ENCODE measurements at places on chromosomes 12 and 14.

- DNase-seq = peak; percentile 73
These were observed 13.0 kb upstream of the UBC start for GRCh38 chr12:124927201-124928094.

DNA sequence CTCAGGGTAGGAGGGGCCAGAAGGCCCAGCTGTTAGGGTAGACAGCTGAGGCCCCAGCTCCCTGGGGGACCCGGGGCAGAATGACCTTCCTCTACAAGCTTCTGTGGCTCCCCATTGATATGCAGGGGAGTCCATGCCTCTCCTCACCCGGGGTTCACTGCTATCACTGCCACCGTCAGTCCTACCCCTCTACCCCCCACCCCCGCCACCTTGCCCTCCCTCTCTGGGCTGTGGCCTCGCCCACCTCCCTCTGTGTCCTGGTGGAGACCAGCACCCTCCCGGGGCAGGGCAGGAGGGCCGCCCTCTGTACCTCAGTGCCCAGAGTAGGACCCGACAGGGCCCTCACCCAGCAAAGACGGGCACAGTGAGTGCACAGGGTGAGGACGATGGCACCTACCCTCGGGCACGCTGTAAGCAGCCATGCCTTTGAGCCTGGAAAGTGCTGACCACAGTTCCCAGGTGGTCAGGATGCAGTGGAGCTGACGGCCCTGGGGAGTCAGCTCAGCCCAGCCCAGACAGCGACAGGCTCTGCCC is 88.4 kb upstream of the SFSWAP start:
- DNase-seq = no peak

GRCh38 chr12:18696971-18697602 is 40.7 kb downstream of the PLCZ1 start:
- no peak for DNase-seq

DNA sequence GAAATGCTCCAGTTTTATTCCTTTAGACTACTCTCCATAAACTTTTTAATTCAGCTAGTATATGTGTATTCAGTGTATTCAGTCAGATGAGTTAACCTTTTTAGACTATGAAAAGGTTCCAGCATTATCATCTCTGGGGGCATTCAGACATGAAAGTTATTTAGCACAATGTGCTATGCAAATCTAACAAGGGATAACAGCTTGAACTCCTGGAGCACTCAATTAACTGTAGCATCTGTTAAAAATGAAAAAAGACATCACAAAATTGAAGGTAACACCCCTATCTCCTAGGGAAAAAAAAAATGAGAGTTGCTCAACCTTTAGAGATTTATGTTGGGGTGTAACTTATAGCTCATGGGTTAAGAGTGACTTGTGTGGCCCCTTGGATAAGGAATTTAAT is 211.5 kb downstream of the PHLDA1 start:
- DNase-seq = no peak

GRCh38 chr12:22792138-22792537 is 167.2 kb downstream of the ETNK1 start:
- no peak for DNase-seq

DNA sequence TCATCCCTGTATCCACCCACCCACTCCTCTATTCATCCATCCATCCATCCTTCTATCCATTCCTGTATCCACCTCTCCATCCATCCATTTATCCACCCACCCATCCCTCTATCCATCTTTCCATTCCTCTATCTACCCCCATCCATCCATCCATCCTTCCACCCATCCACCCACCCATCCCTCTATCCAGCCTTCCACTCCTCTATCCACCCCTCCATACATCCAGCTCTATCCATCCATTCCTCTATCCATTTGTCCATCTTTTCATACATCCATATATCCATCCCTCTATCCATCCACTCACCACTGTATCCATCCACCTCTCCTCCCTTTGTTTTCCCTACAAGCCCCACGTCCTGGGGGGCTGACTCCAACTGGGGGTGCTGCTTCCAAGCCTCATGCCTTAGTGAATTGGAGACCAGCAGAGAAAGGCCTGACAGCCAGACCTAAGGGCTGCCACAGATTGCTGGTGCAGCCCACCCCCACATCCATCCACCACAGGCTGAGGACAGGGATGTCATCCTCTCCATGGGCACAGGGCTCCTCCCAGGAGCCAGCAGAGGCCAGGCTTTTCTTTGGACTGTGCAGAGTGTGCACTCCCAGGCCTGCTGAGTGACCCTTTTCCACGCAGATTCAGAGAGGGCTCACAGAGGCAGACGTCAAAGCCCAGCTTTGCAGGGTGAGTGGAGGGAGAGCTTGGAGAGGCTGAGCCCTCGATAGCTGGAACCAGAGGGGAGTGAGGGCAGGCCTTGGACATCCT is 18.9 kb upstream of the GPR132 start:
- DNase-seq = no peak

DNA sequence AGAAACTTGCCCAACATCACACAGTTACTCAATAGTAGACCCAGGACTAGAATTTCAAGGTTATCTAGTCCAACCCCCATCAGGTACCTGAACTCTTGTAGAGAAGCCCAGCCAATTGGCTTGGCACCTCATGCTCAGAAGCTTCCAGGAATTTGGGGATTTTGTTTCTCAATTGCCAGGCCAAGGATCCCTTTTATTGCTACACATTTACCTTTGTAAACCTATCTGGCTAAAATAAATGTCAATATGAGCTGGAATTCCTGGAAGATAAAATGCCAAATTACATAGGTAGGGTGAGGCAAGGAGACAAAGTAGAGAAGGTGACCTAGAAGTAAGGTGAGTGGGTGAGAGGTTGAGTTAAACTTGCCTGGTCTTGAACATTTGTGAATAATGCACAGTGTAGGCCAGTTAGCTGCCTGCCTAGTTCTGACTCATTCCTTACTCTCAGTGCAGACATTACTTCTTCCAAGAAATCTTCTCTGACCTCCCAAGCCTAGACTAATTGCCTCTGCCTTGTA is 36.3 kb downstream of the SDR9C7 start:
- no peak for DNase-seq

- DNase-seq = peak; percentile 64
These were observed 24.6 kb downstream of the TMEM19 start for GRCh38 chr12:71710276-71711125.

- DNase-seq = no peak
These were observed 115.5 kb downstream of the KIF26A start for GRCh38 chr14:104253901-104254353.

- DNase-seq = no peak
These were observed 46.8 kb downstream of the KCNC2 start for GRCh38 chr12:75162845-75163244.

- DNase-seq = no peak
These were observed 75.3 kb upstream of the DUSP6 start for GRCh38 chr12:89427508-89428156.

DNA sequence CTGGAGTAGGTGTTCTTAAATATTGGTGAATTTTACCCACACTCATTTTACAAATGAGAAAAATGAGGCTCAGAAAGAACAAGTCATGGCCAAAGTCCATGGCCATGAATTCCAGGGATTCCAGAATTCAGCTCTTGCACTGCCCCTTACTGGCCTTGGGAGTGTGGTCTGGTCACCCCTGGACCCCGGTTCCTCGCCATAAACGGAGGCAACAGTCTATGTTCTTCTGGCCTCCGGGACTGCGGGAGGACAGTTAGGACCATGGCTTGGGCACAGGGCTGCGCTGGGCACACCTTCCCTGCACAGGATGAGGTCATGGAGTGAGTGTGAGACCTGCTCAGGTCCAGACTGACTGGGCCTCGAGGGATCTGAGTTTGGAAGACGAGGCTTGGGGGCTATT is 6.9 kb downstream of the CCDC197 start:
- no peak for DNase-seq

DNA sequence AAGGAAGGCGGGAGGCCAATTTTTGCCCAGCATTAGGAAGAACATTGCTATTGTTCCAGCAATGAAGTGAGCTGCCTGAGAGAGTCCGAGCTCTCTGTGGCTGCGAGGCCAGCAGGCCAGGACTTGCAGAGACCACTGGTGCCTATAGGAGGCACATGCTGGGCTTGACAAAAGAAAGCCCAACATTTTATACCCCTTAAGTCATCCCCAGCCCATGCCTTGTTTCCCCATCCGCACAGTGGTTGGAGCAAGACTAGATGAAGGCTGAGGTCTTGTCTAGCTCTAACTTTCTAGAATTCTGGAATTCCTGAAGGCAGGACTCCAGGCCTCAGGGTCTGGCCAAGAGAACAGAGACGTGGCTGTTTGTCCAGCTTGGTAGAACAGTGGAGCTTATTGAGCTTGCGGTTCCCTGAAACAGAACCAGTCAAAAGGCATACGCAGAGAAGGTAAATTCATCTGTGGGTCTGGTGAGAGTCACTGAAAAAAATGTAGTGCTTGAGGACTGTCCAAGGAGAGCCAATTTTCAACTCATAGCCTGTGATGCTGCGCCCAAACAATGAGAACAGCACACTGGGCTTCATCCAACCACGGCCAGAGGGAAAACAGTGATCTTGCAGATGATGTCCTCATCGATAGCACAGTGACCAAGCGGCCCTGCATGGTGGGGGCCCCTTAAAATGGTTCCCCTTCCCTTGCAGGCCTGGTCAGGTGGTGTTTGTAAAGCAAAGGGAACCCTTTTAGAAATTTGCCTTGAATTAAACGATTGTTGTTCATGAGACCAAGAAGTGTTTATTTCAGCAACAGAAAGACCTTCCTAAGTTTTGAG is 27.1 kb upstream of the COL2A1 start:
- DNase-seq = no peak

- peak; percentile 78 for DNase-seq
These were observed 17.5 kb downstream of the CBX5 start for GRCh38 chr12:54262403-54262925.

- no peak for DNase-seq
These were observed 189.5 kb downstream of the TTC8 start for GRCh38 chr14:89013698-89014568.

DNA sequence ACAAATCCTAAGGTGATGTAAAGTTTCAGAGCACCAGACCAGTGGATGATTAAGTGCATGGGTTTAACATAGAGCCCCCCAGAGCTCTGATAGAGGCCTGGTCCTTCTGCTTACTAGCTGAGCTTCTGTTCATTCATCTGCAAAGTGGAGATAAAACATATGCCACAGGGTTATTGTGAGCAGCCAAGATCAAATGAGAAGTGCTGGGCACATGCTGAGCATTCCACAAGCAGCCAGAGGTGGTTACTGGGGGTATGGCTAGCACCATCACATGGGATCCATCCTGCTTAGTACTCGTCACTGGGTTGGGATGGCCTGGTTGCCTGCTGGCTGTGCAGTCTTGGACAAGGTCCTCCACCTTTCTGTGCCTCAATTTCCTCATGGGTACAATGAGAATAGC is 18.0 kb upstream of the SMUG1 start:
- no peak for DNase-seq

DNA sequence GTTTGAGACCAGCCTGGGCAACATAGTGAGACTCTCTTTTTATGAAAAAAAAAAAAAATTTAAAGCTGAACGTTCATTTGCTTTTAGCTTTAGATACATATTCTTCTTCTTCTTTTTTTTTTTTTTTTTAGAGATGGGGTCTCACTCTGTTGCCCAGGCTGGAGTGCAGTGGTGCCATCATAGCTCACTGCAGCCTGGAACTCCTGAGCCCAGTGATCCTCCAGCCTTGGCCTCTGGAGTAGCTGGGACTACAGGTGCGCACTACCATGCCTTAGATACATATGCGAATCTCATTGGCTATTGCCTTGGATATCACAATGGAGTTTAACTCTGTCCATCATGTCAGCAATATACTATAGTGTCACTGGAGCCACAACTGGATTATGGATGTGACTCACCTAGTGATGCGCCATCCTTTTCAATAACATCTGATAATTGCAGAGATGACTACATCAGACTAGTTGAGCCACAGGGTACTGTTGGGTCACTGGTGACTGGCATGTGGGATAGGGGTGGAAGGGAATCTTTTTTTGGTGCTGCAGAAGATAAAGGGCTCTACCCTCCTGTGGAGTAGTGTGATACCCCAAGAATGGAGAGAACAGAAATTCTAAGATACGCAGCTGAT is 2.7 kb upstream of the ADIPOR2 start:
- DNase-seq = no peak

GRCh38 chr12:71731439-71732356 is 23.0 kb upstream of the RAB21 start:
- DNase-seq = peak; percentile 36

DNA sequence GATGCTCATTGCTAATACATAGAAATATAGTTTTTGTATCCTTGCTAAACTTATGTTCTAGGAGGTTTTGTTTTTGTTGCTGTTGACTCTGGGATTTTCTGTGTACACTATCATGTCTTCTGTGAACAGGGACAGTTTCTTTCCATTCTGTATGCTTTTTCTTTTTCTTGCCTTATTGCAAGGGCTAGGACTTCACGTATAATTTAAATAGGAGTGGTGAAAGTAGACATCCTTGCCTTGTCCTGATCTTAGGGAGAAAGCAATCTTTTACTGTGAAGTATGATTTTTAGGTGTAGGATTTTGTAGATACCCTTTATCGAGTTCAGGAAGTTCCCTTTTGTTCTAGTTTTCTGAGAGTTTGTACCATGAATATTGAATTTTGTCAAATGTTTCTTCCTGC is 1.5 kb upstream of the EIF2B2 start:
- DNase-seq = no peak

DNA sequence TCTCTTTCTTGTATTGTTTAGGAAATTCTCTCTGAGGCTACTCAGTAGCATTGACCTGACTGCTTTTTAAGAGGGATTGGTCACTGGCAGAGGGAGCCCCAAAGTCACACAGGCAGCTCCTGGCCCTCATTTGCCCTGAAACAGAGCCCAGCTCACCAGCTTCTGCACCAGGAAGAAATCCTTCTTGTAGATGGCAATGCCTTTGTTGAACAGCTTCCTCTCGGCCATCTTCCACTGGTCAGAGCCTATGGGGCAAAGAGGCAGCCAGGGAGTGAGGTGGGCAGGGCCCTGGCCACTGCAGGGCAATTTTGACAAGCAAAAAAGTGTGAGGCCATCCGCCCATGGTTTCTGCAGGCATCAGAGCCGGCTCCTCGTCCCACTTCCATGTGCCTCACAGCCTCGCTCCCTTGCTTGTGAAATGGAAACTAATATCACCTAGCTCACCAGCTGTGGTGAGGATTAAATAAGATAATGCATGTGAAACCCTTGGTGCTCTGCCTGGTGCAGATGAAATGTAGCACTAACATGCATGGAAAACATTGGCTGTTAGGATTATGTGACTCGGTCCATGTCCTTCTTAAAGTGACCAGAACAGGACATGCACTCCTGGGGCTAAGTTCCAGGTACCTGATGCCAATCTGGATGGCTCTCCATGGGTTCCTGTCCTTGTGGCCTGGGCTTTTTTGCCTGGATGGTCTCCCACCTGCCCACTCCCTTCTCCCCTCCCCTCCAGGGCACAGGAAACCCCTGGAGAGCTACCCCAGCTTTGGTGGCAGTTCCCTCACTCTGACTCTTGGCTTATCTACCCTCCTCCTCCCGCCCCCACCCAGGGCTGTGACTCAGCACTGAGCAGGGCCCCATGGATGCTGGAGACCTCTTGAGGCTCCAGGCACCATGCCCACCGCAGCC is 11.2 kb upstream of the PNMA1 start:
- no peak for DNase-seq

DNA sequence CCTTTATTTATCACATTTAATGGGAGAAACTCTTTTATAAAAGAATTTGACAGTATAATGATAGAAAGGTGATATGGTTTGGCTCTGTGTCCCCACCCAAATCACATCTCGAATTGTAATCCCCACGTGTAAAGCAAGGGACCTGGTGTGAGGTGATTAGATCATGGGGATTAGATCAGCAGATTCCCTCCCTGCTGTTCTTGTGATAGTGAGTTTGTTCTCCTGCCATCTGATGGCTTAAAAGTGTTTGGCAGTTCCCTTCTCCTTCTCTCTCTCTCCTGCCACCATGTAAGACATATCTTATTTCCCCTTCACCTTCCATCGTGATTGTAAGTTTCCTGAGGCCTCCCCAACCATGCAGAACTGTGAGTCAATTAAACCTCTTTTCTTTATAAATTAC is 1110.3 kb downstream of the FLRT2 start:
- no peak for DNase-seq

- DNase-seq = no peak
These were observed 212.4 kb downstream of the EGLN3 start for GRCh38 chr14:33738491-33738890.
